Stimulated activated CD4-positive, alpha-beta T cell treated with anti-CD3 and anti-CD28 coated beads, Interleukin-2, amount 100 ng/mL, for 48 hours (primary cell): ENCODE measurements at places on chromosomes 12 and 14.

DNA sequence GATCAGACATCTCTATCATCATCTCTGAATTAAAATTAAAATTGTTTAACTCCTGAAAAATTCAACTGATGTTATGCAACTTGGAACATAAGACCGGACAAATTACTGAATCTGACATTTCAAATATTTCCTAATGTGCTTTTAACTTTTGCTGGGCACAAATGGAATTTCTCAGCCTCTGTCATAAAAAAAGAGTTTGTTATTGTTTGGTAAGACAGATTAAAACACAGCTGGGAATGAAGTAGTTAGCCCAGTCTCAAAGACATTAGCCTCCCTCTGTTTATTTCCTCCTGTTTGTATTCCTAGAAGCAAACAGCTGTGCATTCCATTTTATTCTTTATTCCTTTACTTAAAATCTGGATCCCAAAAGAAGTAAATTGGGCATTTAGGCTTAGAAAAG lies 29.4 kb downstream of the PLEKHA5 start:
- DNase-seq, result no peak

DNA sequence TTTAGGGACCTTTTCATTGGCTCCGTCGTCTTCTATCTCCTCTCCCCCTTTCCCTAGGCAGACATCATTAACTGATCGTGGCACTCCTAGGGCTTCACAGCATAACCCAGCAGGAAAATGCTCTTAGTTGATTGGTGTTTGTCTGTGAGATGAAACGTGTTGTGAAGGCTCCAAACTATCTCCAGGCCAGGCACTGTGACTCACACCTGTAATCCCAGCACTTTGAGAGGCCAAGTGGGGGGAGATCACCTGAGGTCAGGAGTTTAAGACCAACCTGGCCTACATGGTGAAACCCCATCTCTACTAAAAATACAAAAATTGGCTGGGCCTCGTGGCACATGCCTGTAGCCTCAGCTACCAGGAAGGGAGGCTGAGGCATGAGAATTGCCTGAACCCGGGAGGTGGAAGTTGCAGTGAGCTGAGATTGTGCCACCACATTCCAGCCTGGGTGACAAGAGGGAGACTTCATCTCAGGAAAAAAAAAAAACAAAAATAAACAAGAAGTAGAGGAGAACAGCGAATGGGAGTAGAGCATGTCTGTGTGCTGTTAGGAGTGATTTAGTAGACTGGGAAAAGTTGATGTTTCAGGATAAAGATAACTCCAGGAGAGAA lies 32.3 kb upstream of the WDR89 start:
- DNase-seq, result no peak

DNA sequence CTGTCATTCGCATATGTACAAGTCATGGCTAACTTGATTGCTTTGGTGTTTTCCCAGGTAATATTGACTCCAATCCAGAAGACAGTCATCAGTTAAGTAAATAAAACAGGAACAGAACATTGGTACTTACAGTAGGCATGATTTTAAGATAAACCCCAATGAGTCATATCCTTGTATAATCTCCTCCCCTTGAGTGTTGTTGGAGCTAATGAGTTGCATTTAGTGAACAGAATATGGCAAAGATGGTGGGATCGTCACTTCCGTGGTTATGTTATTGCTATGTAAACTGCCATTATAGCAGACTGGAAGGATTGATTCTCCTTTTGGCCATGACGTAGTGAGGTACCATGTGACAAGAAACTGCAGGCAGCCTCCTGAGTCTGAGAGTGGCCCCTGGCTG lies 102.2 kb downstream of the TMX1 start:
- no peak for DNase-seq

- no peak for DNase-seq
Measured at GRCh38 chr14:68616221-68616902, 176.5 kb downstream of the ZFP36L1 start.

- DNase-seq, result no peak
Measured at GRCh38 chr14:93926245-93926872, 785 bp upstream of the FAM181A start.

DNA sequence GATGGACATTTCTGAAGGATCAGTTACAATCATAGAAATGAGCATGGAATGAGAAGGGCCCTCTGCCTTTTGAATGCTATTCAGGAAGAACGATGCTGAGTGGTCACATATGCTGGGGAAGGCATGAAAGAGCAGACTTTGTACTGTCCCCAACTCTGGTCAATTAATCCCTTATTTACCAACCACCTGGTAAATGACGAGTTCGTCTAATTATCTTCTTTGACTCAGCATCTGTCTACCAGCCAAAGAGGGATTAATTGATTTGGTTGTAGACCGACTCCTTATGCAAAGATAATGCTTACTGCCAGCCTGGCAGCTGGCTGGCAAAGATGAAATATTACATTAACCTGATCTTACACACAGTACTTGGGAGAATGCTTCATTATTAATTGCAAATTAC lies 152.2 kb downstream of the CHST11 start:
- no peak for DNase-seq

GRCh38 chr14:47022721-47023120 lies 371.1 kb upstream of the RPL10L start:
- no peak for DNase-seq
